ENCODE measurements at places on chromosomes 7 and 10.
A peak's percentile ranks its signal among the peaks of the same experiment; 100 is the strongest.

- no peak for DNase-seq
Observed at GRCh38 chr7:20268824-20269223, 51.6 kb upstream of the MACC1 start.

DNA sequence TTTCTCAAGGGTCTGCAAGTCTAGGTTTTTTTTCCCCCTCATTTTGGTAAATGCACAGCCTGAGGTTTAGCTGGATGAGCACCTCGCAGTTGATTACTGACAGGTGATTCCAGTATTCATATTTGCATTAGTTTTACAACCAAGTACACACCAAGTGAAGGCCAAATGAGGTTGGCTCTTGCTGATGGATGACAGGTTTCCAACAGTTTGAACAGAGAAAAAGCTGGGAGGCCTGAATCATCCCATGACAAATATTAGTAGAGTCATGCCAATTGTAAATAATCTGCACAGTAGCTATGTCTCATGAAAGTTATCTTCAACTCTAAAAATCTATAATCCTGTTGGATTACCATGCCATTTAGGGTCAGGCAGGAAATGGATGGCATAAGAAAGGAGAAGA, 399.8 kb downstream of the HTR7 start:
- DNase-seq, result peak; percentile 48

DNA sequence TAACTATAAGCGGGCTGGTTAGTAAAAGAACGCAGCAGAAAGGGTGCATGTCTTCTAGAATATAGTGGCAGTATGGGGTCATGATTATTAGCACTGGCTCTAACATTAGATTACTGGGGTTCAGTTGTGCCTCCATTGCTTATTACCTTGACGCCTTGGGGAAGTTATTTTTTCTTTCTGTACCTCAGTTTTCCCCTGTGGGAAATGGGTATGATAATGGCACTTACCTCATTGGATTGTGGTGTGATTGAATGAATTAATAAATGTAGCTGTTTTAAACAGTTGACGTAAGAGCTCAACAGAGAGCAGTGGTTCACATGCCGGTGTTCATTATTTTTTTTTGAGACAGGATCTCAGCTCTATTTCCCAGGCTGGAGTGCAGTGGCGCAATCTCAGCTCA, 116.5 kb downstream of the LRRC4 start:
- DNase-seq, result no peak

DNA sequence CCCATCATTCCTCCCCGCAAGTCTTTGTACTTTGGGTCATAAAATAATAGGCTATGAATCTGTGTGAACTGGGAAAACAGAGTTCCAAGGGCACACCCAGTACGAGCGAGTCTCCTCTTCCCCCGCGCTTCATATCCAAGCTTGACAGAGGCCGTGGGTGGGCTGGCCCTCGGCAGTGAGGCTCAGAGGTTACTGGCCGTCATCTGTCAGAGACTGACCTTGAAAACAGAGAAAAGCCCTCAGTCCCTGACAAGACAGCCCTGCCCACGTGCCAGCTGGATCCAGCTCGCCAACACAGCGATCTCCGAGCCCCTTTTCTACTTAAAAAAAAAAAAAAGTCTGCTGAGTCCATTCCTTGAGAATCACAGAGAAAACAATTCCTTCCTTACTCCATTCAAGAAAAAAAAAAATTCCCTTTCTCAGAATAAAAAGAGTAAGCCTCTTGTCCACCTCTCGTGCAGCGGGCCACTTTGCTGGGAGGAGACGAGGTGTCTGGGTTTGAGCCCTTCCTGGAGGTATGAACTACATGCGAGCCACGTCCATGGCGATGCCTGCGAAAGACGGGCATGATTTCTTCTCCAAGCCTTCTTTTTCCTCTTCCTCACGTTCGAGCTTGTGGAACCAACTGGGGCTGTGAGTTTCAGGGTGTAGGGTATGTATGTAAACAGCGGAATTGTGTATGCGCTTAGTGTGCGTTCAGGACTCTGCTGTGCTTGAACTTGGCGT, 744 bp upstream of the BICC1 start:
- no peak for DNase-seq

DNA sequence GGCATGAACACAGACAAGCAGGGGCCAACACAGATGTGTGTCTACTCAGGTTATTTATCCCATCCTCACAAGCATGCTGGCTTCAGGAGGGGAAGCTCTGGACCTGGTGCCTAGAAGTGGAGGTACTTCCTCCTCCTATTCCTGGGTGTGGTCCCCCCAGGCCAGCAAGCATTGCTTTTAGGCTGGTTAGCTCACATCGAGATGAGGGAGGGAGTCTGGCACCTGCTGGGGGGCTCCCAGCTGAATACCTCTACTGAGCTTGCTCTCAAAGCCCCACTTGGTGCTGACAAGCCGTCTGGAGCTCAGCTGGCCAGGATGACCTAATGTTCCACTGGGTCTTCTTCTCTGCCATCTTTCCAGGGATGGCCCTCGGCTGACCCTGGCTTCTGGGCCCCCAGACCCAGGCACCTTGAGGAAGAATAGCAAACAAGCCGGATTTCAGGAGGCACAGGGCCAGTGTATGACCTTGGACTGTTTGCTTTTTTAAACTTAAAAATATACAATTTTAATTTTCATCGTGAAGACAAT, 26.8 kb downstream of the FAM241B start:
- no peak for DNase-seq

DNA sequence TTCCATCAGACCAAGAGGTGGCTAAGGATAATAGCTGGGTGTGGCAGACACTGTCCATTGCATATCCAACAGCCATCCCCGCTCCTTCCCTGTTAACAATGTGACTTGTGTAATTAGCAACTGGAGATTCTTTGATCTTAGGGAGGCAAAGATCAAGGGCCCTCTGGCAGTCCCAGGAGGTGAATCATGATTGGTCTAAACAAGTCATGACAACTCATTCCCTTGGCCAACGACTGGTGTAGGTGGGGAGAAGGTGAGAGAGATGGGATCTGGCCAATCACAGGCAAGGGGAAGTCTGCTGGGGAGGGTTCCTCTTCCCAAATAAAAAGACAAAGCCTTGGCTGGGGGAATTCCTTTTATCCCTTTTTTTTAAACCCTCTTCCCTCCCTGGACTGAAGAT, 46.2 kb upstream of the COMTD1 start:
- DNase-seq, result no peak

Measured in NCI-H526 (cell line).